DMS153 (cell line): ENCODE measurements at places on chromosomes 12 and 14.

DNA sequence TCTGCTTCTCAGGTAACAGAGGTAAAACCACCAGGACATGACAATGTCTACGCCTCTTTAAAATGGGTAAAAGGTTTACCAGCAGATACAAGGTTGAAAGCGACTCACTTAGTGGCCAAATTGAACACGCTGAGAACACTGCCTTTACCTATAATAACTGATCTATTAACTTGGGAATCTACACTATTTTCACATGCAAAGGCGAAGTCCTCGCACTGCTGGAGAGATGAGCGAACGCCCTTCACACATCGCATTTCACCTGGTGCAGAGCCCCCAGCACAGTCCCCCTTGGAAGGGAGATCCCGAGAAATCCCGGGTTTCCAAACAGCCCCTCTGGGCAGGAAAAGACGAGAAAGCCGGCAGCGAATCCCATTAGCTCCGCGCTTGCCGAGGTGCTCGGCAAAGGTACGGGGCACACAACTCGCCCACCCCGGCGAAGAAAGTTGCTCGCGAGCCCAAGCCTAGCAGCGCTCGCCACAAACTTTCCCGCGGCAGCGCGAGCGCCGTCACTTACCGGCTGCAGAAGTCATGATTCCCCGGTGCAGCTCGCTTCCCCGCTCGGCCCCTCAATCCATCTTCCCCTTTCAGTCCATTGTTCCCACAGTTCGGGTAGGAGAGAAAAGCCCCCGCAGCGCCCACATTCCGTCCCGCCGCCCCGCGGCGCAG, 423 bp downstream of the FGD6 start:
- DNase-seq = peak; percentile 6

GRCh38 chr14:31239741-31240140, 32.1 kb upstream of the HECTD1 start:
- DNase-seq = no peak

DNA sequence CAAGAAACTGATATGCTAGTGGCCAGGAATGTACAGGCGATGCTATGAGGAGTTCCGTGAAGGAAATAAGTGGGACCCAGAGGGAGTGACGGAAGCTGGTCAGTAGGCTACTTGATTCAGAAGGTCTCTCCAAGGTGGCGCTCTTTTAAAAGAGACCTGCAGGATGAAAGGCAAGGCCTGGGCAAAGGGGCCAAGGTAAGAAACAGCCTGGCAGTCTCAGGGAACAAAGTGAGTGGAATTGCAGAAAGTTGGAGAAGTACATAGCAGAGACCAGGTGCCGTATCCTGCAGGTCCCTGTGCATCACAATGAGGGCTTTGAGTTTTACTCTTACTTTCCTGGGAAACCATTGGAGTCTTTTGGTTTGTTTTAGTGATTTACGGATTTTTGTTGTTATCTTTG, 905.6 kb downstream of the BCL11B start:
- DNase-seq = no peak

GRCh38 chr14:102951799-102952198, 29.3 kb downstream of the AMN start:
- DNase-seq = no peak

DNA sequence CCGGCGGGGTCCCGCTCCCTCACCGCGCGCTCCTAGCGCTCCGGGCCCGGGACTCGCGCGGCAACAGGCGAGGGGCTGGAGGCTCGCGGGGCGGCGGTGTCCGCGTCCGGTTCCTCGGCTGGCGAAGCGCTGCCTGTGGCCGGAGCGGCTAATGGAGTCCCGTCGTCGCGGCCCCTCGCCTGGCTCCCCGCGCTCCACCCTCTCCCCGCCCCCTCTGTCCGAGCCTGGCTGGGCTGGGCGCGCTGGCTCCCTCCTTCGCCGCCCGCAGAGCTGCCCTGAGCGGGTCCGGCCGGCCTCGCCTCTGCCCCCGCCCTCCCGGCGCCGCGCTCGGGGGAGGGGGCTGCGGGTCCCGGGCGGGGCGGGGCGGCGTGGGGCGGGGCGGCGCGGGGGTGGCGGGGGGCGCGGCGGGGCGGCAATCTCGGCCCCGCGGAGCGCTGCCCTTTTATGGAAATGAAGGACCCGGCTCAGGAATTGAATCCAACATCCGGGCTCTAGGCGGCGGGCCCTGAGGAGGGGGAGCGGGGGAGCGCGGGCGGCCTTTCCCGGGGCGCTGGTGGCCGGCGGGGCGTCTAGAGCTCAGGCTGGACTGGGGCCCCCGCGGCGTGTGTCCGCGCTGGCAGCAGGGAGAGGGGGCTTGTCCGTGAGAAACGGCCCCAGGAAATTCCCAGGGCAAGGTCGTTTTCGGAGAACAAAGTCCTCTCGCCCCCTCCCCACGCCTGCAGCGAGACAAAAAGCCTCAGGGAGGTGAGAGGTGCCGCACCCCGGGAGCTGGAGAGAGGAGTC, at the start of gene FERMT2:
TSS of gene FERMT2 (minus strand) at position 153 of the 783 bp plus-strand sequence. CDS start 482 bp downstream, outside the sequence.
- peak; percentile 36 for DNase-seq

DNA sequence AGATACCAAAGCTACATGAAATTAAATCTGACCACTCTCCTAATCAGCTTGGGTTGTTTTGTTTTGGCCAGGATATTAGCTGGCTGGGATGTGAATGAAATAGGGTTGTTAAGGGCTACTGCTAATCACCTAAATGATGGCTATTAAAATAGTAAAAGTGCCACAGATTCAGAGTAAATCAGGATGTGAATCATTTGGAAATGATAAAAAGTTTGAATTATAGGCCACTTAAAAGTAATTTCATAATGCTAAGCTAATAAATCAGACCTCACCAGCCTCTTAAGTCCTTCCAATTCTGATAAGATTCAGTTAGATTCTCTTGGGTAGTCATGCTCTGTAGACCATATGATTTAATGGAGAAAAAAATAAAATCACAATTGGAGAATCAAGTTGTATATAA, 12.0 kb downstream of the HELB start:
- no peak for DNase-seq

GRCh38 chr14:31867570-31867969, 209.5 kb upstream of the ARHGAP5 start:
- DNase-seq = peak; percentile 17

DNA sequence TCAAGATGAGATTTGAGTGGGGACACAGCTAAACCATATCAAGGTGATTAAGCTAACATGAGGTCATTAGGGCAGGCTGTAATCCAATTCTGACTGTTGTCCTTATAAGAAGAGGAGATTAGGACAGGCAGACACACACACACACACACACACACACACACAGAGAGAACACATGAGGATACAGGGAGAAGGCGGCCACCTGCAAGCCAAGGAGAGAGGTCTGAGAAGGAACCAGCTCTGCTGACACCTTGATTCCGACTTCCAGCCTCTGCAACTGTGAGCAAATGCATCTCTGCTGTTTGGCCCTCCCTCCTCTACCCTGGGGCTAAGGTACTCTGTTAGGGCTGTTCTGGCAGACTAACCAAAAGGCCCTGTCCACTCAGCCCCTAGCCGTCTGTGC, 112.5 kb upstream of the GSC start:
- DNase-seq = no peak
